ENCODE measurements at places on chromosomes 2 and 18. TPM values are rescaled to one million over a fixed set of nuclear protein-coding genes. Genes with fewer than 3 reads are reported as not detected.

The RAB27B gene
- total RNA-seq: 30.5 TPM

The SP5 gene
- 2.3 TPM for total RNA-seq

The TNFAIP6 gene
- 3.3 TPM for total RNA-seq

The PLEKHB2 gene
- total RNA-seq: 75.8 TPM

The PROKR1 gene
- total RNA-seq: not detected

The CROCC2 gene
- total RNA-seq: not detected

The ZBTB7C gene
- total RNA-seq: 53.0 TPM

The ADAM23 gene
- total RNA-seq: 10.1 TPM

The TMEFF2 gene
- total RNA-seq: not detected

The CRACDL gene
- 8.8 TPM for total RNA-seq

The ASAP2 gene
- total RNA-seq: 15.3 TPM

The COL4A3 gene
- total RNA-seq: 0.26 TPM

The CEP192 gene
- 21.6 TPM for total RNA-seq

The RNF138 gene
- 16.8 TPM for total RNA-seq

The DNAJC5G gene
- total RNA-seq: not detected

The KLHL30 gene
- total RNA-seq: not detected

The SLC11A1 gene
- 10.6 TPM for total RNA-seq

The NR4A2 gene
- 0.95 TPM for total RNA-seq

The LOXHD1 gene
- total RNA-seq: not detected

The NAT8 gene
- not detected for total RNA-seq

The SFTPB gene
- total RNA-seq: not detected

The MC2R gene
- total RNA-seq: not detected

The ST6GAL2 gene
- total RNA-seq: 7.5 TPM

The ZNF532 gene
- 30.7 TPM for total RNA-seq

The PDE11A gene
- not detected for total RNA-seq

The ATP6V1C2 gene
- total RNA-seq: 10.2 TPM

The GPR55 gene
- total RNA-seq: 0.76 TPM

The TBR1 gene
- under 0.01 TPM for total RNA-seq

The BCL2 gene
- total RNA-seq: 17.4 TPM

The SERPINB3 gene
- 349 TPM for total RNA-seq

The ECEL1 gene
- total RNA-seq: not detected

The PSD4 gene
- total RNA-seq: 25.1 TPM

The UBXN4 gene
- 51.6 TPM for total RNA-seq

The KCNS3 gene
- total RNA-seq: 33.5 TPM

Data from esophagus squamous epithelium (tissue), 5 donors.